ENCODE measurements at places on chromosomes 13 and 19. TPM values are rescaled to one million over a fixed set of nuclear protein-coding genes. Genes with fewer than 3 reads are reported as not detected.

- peaks cover 7% of the 10 kb centered on the region for H3K4me1 ChIP-seq
- H3K27ac ChIP-seq, result no peak overlapping the region
- H3K27me3 ChIP-seq, result no peaks in the 10 kb centered on the region
- no peak overlapping the region for H3K4me3 ChIP-seq
- no peak for DNase-seq
- no peaks in the 10 kb centered on the region for H3K36me3 ChIP-seq
Measured at GRCh38 chr19:48417421-48417820, 24.0 kb downstream of the GRIN2D start.

- no peaks in the 10 kb centered on the region for H3K27me3 ChIP-seq
- DNase-seq, result no peak
- H3K4me1 ChIP-seq, result no peaks in the 10 kb centered on the region
- no peak overlapping the region for H3K4me3 ChIP-seq
Measured at GRCh38 chr19:21158523-21159135, 16.8 kb downstream of the ZNF431 start.

- no peaks in the 10 kb centered on the region for H3K4me1 ChIP-seq
- DNase-seq, result no peak
- no peaks in the 10 kb centered on the region for H3K36me3 ChIP-seq
- H3K27ac ChIP-seq, result no peak overlapping the region
Measured at GRCh38 chr19:44662691-44663385, 8.4 kb upstream of the CEACAM19 start.

GRCh38 chr19:48216933-48217332, 38.8 kb downstream of the CARD8 start:
- no peak overlapping the region for H3K4me3 ChIP-seq
- H3K4me1 ChIP-seq, result no peaks in the 10 kb centered on the region
- no peaks in the 10 kb centered on the region for H3K27me3 ChIP-seq
- H3K36me3 ChIP-seq, result peaks cover 59% of the 10 kb centered on the region
- no peak overlapping the region for H3K27ac ChIP-seq

DNA sequence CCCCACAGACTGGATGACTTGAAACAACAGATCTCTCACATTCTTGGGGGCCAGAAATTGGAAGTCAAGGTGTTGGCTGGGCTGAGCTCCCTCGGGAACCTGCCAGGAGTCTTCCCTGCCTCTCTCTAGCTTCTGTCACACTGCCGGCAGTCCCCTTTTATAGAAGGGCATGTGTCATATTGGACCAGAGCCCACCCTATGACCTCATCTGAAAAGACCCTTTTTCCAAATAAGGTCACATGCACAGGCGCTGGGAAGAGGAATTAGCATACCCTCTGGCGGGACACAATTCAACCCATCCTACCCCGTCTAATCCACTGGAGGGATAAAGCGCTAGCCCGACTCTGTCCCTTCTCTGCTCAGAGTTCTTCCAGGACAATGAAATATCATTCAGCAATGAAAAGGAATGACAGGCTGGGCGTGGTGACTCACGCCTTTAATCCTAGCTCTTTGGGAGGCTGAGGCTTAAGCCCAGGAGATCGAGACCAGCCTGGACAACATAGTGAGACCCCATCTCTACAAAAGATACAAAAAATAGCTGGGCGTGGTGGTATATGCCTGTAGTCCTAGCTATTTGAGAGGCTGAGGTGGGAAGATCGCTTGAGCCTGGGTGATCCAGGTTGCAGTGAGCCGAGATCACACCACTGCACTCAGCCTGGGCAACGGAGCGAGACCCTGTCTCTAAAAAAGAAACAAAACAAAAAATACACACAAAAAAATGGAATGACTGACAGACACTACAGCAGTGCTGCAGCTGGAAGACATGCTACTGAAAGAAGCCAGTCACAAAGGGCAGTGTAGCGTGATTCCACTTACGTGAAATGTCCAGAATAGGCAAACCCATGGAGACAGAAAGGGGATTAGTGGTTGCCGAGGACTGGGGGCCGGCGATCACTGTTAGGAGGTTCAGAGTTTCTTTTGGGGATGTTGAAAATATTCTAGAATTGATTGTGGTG, 28.5 kb downstream of the MEIS3 start:
- no peaks in the 10 kb centered on the region for H3K27me3 ChIP-seq
- no peak overlapping the region for H3K4me3 ChIP-seq
- no peak for DNase-seq
- H3K36me3 ChIP-seq, result no peaks in the 10 kb centered on the region
- no peak overlapping the region for H3K27ac ChIP-seq
- no peaks in the 10 kb centered on the region for H3K4me1 ChIP-seq

ZNF729 gene
- total RNA-seq, result not detected

Data from naive thymus-derived CD4-positive, alpha-beta T cell (primary cell).